ENCODE measurements at places on chromosomes 16 and 17. TPM values are rescaled to one million over a fixed set of nuclear protein-coding genes. Genes with fewer than 3 reads are reported as not detected.

Gene AOC2
- total RNA-seq: 10.5 TPM

DNA sequence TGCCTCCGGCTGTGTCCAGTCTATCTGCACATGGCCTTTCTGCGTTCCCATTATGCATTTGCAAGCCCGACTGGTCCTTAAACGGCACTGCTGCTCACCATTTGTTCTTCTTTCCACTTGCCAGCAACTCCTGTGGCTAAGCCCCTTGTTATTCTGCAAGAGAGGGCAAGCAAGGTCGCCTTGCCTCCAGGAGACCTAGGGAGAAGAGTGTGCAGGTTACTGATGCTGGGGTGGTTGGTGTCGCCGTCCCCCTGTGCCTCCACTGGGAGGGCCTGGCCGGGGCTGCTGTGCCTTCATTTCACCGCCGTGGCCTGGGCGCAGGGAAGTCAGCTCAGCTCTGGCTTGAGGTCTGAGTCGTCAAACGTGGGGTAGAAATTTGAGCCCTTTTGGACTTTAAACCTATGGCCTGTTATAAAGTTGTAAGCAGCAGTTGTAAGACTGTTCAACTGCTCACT is 12.7 kb downstream of the SLC6A4 start:
- DNase-seq: peak; percentile 65

Gene NOD2
- total RNA-seq: 4.5 TPM

Gene ASIC2
- not detected for total RNA-seq
